Forelimb muscle (tissue), 1 donor: ENCODE measurements at places on chromosomes 2 and 18.

- DNase-seq, result no peak
These were observed 102.3 kb downstream of the OSR1 start for GRCh38 chr2:19256121-19256601.

DNA sequence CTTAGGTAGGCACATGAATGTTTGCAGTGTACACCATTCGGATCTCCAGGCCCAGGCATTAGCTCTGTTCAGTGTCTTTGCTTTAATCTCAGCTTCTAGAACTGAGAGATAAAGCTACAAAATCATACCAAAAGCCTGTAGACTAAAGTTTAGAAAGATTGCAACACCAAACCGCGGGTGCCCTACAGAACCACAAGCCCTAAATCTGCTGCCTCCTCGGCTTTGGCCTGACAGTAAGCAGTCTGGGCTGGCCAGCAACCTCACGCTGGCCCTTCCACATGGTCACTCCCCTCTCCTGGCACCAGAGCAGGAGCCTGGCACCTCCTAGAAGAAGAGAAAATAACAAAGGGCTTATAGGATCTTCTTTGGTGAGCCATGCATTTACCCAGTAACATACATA, 8.9 kb upstream of the OSR1 start:
- no peak for DNase-seq

- DNase-seq, result no peak
These were observed 73.1 kb upstream of the RPRM start for GRCh38 chr2:153551698-153552097.

DNA sequence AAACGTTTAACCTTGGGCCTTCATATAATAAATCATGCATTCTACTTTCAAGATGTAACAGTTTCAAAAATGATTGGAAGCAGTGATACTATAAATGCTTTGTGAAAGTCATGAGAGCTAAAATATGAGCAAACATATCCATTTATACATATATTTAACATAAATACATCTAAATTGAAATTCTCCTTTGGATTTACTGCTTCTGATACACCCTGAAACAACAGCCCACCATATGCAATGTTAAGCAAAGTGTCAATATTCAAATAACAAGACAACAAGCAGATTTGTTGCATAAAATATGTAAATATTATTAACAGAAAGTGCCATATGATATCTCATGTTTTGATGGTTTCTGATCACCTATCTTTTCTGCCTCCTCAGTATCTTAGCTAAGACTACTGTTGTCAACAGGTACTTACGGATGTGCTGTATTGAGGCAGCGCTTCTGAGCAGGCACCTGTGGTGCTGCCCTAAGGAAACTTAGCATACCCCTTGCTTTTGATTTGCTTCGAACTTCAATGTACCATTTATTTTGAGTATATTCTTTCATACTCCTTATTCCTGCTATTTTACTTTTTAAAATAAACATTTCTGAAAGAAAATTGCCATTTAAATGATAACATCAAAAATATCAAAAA, 6.1 kb downstream of the FIGN start:
- DNase-seq, result no peak

DNA sequence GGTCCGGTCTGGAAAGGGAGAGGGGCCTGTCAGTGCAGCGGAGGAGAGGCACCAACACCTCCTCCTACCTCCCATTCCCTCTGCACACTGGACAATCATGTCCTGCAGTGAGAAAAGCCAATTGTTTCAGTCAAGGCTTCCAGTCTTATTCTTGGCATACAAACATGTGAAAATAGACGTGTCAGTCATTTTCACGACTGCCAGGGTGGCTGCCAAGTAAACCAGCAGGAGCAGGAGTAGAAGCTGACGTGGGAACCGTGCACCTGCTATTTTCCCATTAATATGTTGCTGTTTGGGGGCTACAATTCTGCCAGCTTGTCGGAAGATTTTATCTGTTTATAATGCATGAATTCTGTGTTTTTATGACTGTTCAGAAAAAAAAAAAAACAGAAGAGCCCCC, 202.3 kb downstream of the SPP2 start:
- DNase-seq, result no peak

GRCh38 chr2:25320077-25320476, 21.6 kb downstream of the DNMT3A start:
- DNase-seq, result no peak

- DNase-seq, result no peak
These were observed 28.0 kb upstream of the PIEZO2 start for GRCh38 chr18:11177382-11177781.

GRCh38 chr2:41913921-41914609, 133.8 kb upstream of the PKDCC start:
- DNase-seq, result no peak

DNA sequence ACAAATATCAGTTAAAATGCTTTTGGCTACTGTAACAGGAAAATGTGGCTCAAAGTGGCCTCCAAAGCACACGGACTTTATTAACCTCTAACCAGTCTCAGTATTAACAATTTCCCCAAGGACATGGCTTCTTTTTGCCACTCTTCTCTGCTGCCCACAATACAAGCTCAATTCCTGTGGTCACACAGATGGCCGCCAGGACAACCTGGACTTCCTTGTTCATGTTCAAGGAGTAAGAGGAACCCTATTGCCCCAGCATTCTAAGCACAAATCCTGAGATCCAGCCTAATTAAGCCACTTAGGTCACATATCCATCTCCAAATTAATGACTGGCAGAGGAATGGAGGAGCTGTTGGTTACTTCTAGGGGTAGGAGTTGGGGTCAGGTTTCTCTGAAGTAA, 38.2 kb downstream of the AOX1 start:
- no peak for DNase-seq

GRCh38 chr2:38598991-38599295, 3.8 kb downstream of the HNRNPLL start:
- DNase-seq, result no peak

GRCh38 chr18:42412281-42412680, 457.2 kb downstream of the PIK3C3 start:
- DNase-seq, result no peak
